NCI-H524 (cell line): ENCODE measurements at places on chromosomes 2 and 18.
A peak's percentile ranks its signal among the peaks of the same experiment; 100 is the strongest.

DNA sequence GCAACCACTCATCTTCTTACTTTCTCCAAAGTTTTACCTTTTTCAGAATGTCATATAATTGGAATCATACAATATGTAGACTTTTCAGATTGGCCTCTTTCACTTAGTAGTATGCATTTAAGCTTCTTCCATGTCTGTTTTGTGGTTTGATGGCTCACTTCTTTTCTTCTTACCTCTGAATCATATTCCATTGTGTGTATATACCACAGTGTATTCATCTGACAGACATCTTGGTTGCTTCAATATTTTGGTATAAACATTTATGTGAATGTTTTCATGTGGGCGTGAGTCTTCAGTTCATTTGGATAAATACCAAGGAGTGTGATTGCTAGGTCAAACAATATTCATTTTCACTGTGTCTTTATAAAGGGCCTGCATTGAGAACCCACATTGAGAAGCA is 136.1 kb upstream of the NOSTRIN start:
- no peak for DNase-seq

GRCh38 chr2:159807183-159808031 is 9.4 kb upstream of the CD302 start:
- DNase-seq, result peak; percentile 58

DNA sequence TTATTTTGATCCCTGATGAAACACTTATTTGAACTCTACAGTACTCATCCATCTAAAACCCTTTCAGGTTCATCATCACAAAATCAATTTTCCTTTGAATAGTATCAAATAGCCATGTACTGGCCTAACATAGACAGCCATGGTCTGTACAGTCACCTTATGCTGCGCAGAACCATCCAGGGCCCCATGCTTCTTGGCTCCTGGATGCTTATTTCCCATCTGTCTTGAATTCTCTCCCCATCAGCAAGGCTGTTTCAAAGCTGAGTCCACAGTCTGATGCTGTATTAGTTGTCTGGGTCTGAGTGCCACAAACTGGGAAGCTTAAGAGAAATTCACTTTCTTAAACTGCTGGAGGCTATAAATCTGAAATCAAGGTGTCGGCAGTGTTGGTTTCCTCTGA is 290.2 kb downstream of the OSR1 start:
- no peak for DNase-seq

DNA sequence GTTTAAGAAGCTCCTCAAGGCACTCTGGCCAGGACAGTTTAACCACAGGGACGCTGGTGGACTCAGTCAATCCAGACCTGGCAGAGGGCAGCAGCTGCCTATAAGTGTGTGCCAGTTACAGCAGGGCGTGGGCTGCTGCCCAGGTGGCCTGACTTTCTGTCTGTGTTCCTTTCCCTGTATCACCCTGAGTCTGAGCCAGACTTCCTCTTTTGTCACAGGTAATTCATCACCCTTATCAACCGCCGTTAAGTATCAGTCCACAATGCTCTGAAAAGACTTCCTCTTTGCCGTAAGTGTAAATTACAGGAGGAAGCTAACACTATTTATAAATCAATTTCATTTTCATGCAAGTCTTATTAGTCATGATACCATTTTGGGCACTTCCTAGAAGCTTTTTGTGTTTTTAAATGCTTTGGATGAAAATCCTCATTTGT is 7.0 kb downstream of the LPIN1 start:
- DNase-seq, result no peak

DNA sequence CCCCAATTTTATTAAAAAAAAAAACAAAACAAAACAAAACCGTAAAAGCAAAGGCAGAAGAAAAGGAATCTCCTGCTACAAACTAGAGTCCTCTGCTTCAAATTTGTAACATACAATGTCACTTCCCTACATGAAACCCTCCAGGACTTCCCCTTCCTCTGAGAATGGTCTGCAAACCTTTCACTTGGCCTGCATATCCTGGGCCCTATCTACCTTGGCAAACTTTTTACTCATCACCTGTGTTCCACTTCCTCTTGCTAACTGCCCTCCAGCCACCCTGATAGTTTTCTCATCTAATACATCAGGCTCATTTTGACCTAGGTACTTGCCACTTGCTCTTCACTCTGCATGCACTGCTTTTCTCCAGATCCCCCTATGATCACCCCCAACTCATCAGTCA is 255.5 kb downstream of the ETAA1 start:
- no peak for DNase-seq

GRCh38 chr2:203934711-203935438 is 1.7 kb upstream of the ICOS start:
- no peak for DNase-seq

- no peak for DNase-seq
Observed at GRCh38 chr2:170408461-170409163, 230.7 kb downstream of the MYO3B start.

GRCh38 chr2:220833446-220833845 is 738.7 kb downstream of the EPHA4 start:
- no peak for DNase-seq

- no peak for DNase-seq
Observed at GRCh38 chr2:159960414-159960813, 102.0 kb downstream of the PLA2R1 start.

- DNase-seq, result no peak
Observed at GRCh38 chr18:45169610-45170009, 445.7 kb upstream of the SLC14A2 start.

- no peak for DNase-seq
Observed at GRCh38 chr2:205984381-205984780, 101.6 kb downstream of the INO80D start.

GRCh38 chr2:187862715-187863114 is 308.5 kb upstream of the TFPI start:
- DNase-seq, result no peak

GRCh38 chr18:70454704-70455322 is 166.0 kb downstream of the SOCS6 start:
- DNase-seq, result peak; percentile 49

- no peak for DNase-seq
Observed at GRCh38 chr2:229640636-229641035, 73.7 kb downstream of the DNER start.

DNA sequence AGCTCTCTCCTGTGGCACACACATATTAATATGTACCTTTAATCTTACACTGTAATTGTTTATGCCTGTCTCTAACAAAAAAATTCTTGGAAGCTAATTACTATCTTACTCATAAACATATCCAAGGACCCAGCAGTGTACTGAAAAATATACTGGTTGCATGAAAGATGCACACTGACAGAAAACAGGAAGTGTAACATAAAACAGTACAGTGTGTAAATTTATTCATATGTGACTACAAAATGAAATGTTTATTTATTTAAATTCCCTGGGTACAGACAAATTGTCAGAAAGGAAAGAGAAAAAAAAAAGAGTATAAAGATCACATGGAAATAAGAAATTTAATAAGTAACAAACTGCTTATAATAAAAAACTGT is 28.5 kb downstream of the TMEM131 start:
- DNase-seq, result no peak

DNA sequence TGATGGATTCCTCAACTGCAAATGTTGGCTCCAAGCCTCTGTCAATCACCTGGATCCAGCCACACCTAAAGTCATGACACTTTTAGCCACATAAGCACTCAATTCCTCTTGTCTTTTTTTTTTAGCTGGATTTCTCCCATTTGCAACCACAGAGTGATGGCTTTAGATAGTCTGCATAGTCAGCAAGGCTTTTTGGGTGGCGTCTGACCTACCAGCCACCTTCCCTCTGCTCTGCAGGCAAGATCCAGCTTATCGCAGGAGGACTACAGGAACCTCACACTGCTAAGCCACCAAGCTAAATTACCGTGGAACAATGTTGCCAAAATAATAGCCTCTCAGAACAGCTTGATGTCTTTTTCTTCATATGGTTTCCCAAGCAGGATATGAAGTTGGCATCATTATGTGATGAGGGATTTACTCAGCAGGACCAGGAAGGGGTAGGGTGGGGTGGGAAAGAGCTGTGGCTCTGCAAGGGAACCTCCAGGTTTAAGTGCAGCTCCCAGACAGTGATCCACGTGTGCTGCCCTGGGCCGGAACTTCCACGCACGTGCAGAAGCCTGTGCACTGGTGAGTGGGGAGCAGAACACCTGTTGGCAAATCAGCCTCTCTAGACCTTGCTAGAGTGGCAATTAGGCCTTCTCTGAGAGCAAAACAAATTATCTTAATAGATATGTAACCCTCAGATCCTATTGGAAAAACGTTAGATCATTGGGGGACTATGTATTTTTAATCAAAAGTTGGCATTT is 170.6 kb upstream of the NCK2 start:
- DNase-seq, result no peak

GRCh38 chr18:33316146-33316587 is 124.4 kb downstream of the CCDC178 start:
- DNase-seq, result no peak

GRCh38 chr2:175383286-175383685 is 201.8 kb upstream of the ATP5MC3 start:
- no peak for DNase-seq

- no peak for DNase-seq
Observed at GRCh38 chr2:69241664-69242514, 145.1 kb downstream of the GFPT1 start.

- DNase-seq, result no peak
Observed at GRCh38 chr18:51149670-51150069, 47.8 kb downstream of the MEX3C start.

- DNase-seq, result no peak
Observed at GRCh38 chr2:167471332-167471731, 583.1 kb downstream of the XIRP2 start.

GRCh38 chr2:118421648-118422047 is 333.4 kb downstream of the INSIG2 start:
- DNase-seq, result no peak

DNA sequence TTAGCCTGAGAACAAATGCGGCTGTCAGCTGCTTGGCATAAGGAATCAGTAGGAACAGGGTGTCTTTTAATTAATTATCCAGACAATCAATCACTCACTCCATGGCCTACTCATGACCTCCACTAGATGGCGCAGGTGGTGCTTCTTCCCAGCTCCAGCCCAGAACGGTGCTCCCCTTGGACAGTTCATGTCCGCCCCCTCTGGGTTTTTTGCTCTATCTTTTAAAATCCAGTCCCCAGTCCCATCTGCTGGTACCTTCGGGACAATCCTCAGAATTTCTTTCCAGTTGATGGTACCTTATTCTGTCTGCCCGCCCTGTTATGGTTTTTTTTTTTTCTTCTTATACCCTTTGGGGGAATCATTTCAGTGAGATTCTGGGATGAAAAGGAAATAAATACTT is 99.8 kb downstream of the CACNB4 start:
- DNase-seq, result peak; percentile 56

- peak; percentile 97 for DNase-seq
Observed at GRCh38 chr2:238108423-238109183, 8.5 kb downstream of the ESPNL start.

- peak; percentile 88 for DNase-seq
Observed at GRCh38 chr2:60553495-60554073, at the start of gene BCL11A. Gene BCL11A (minus strand): TSS chr2:60553654. CDS start chr2:60553270, 384 bp downstream.

DNA sequence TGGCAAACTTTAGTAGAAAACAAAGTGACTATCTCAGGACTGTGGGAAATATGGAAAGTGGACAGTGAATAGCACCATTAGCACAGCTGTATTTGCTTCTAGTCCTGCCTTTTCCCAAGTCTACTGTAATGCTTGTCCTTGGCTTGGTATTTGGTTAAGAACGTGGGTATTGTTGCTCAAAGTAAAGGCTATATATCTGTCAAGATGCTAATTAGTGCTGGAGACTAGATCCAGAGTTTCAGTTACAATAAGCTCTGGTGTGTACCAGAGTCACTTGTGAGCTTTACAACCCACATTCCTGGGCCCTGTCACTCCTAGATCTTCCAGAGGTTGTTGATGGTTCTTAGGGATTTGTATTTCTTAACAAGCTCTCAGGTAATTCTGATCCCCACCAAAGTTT is 313.6 kb downstream of the SLC8A1 start:
- no peak for DNase-seq

GRCh38 chr2:85462322-85462721 is 43.8 kb downstream of the SH2D6 start:
- DNase-seq, result no peak

- DNase-seq, result no peak
Observed at GRCh38 chr18:24130494-24130893, 8.4 kb upstream of the CABYR start.

GRCh38 chr2:239214725-239215124 is 186.1 kb downstream of the HDAC4 start:
- DNase-seq, result no peak

DNA sequence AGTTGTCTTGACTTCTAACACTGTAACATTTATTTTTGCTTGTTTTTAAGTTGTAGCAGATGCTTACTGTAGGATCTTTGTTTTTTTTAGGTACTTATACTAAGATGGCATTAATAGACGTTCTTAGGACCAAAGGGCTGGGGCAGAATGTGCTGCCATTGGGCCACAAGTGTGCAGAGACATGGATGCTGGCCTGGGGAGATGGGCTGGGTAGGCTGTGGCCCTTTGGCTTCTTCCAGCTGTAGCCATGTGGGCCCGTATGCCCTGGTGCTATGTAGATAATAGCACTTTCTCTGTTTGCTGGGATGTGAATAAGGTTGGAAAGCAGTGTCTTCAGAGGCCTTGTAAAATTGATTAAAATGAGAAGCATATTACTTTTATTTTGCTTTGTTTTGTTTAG is 18.8 kb downstream of the RAB31 start:
- no peak for DNase-seq

GRCh38 chr18:23380001-23380550 is 73.0 kb upstream of the RIOK3 start:
- no peak for DNase-seq

- no peak for DNase-seq
Observed at GRCh38 chr18:59810183-59810582, 89.6 kb upstream of the PMAIP1 start.

GRCh38 chr2:175729049-175729706 is 272.9 kb downstream of the LNPK start:
- DNase-seq, result no peak

- no peak for DNase-seq
Observed at GRCh38 chr18:40676668-40677067, 1278.4 kb upstream of the PIK3C3 start.

GRCh38 chr2:105915005-105915558 is 170.4 kb downstream of the NCK2 start:
- no peak for DNase-seq

- DNase-seq, result no peak
Observed at GRCh38 chr2:232741294-232741693, 35.1 kb downstream of the KCNJ13 start.

DNA sequence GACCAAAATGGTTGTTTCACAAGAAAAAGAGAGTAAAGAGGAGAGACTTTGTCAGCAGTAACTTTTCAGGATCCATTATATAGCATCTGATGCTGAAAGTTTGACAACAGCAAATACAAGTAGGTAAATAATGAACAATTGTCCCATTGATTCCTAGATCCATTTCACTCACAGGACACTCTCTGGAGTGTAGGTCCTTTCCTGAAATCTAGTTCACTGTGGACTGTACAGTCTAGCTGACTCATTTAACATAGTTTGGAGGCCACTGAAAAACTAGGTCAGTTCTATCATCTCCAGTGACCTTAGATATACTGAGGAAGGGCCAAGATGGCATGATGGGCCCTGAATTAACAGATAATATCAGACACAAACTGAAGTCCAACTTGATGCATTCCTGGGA is 19.3 kb upstream of the NEB start:
- DNase-seq, result no peak
